Stimulated activated CD8-positive, alpha-beta memory T cell treated with anti-CD3 and anti-CD28 coated beads, Interleukin-4, amount 100 ng/mL, for 48 hours (primary cell): ENCODE measurements at places on chromosomes 3 and 15.

DNA sequence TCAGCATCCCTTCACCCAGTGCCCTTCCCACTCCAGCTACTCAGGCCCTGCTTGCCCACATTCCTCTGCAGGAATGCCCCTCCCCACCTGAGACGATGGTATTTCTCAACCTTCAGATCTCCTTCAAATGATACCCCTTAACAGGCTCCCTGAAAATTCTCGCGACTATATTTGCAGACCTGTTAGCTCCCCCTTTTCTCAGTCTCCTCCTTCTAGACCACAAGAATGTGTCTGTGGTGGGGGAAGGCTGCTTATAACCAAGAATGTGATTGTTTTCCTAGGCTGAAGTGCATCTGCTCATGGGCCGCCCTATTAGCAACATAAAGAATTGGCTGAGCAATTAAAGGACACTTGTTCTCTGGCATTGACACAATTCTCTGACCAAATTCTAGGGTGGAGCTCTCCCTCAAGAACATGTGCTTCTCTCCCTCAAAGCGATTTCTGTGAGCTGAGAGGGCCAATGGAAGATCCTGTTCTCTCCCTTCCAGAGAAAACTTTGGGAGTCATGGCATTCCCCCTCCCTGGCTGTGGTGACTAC, 19.1 kb upstream of the LIMD1 start:
- DNase-seq = no peak

DNA sequence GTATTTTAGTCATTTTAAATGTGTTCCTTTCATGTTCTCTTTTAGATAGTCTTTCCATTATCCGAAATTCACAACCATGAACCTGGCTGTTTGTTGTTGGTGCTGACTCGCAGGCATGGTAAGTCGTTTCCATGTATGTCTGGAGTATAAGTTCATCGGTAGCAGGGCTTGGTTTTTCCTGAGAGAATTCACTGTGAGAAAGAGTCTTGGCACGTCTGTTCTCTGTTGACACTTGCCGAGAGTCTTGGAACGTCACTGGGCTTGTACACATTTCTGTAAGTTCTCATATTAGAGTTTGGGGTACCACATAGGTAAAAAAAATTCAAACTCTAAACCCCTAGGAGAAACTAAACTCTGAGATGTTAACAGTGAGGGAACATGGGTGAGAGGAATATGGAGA, 29.4 kb upstream of the EIF4A2 start:
- DNase-seq = no peak

- DNase-seq = no peak
Measured at GRCh38 chr3:109702976-109703375, 365.6 kb upstream of the DPPA4 start.

DNA sequence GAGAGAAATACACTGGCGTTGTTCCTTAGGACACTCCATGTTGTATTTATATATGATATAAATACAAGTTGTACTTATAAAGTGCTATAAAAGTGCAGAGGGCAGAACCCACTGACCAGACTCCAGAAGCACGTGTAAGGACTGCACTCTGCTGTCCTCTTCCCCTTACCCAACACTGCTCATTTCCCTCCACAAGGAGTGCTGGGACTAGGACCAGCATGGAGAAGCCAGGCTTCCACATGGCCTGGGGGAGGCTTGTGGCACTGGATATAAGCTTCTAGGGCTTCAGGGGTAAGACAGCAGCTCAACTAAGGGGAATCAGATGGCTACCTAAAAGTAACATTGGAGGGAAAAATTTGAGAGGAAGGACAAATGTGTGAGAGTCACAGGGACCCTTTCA, 556.9 kb downstream of the IGSF11 start:
- DNase-seq = no peak

DNA sequence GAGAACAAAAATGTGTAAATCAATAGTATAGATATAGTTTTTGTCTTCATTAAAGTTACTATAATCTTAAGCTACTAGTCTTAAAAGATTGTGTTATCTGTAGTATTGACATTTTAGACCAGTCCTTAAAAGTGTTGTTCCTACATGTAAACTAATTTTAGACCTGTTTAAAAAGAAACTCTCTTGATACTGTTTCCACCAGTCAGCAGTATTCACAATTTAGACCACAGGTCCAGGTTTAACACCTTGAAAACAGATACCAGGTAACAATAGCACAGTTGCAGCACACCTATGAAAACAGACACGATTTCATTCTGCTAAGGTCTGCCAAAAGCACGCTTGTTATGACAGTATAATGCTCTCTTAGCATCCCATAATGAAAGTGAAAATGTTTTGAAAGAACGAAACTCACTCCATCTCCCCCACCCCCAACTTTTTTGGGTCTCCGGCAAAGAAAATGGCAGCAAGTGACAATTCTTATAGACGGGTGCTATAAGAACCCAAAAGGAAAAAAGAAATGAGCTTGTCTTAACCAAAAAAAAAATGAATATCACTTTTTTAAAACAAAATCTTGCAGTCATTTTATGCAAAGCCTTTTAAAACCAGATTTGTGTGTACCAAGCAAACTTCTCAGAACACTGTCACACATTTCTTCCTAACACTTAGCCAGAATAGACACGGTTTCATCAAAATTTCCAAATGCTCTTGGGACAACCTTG, 1.6 kb downstream of the EIF4E3 start:
- DNase-seq = peak; percentile 56
